ENCODE measurements at places on chromosomes 3 and 15. TPM values are rescaled to one million over a fixed set of nuclear protein-coding genes. Genes with fewer than 3 reads are reported as not detected.

DNA sequence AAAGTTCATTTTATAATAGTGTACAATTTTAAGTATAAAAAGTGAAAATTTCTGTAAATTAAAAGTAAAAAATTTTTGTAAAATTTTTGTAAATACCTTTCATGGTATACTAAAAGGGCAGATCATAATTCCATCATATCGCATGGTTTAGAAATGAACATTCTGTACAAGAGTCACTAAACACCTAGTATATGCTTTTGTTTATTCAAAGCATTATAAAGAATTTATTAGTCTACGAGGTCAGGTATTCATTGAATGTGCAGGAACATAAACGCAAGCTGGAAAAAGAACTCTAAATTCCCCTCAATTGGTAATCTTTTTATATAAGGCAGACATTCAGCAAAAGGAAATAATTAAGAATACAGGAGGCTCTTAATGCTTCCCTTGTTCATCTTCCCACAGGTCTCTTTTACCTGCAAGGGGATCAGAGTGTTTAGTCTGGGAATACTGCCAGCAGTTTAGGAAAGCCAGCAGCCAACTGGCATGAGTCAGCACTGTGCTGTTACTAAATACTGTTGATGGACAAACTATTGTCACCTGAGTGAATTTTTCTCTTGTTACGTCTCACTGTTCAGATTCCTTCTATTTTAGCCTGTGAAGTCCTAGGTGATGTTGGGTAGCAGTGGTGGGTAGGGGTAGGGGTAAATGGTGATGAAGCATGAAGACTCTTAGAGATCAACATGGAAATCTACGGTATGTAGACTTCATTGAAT lies 70.1 kb downstream of the UQCC5 start:
- H3K36me3 ChIP-seq = peaks cover 15% of the 10 kb centered on the region
- H3K27me3 ChIP-seq = no peaks in the 10 kb centered on the region
- no peak overlapping the region for H3K27ac ChIP-seq
- no peak for DNase-seq
- H3K4me3 ChIP-seq = no peak overlapping the region

DNA sequence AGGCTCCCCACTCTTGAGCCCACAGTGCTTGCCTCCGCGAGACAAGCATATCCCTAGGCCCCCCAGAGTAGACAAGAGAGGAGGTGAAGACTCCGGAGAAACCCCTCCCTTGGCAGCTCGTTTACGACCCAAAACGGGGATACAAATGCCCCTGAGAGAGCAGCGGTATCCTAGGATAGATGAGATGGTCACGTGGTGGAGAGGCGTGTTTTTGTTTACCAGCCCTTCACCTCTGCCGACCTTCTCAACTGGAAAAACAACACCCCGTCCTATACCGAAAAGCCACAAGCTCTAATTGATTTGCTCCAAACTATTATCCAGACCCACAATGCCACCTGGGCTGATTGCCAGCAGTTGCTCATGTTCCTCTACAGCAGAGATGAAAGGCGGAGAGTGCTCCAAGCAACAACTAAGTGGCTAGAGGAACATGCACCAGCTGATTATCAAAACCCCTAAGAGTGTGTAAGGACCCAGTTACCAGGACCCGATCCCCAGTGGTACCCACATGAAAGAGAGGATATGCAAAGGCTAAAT lies 99.5 kb upstream of the OSBPL11 start:
- no peak overlapping the region for H3K27ac ChIP-seq
- H3K4me3 ChIP-seq = no peak overlapping the region

DNA sequence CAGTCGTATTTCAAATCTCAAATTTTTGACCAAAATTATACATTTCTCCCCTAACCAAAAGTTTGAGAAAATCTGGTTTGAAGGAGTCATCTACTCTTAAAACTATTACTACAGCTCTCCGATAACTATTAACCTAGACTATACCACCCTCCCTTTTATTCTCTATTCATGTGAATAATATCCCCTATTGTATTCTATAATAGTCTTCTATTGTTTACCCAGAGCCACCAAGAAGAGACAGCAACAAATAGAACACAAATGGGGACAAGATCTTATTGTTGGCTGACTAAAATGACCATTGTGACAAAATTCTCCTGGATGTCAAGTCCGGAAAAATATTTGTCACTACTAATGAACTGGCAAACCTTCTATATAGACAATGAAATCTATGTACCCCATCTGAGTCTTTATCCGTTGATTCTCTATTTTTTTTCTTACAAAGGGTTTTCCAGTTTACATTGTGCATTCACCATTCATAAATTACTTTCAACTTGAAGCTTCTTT lies 618.0 kb downstream of the CADM2 start:
- no peaks in the 10 kb centered on the region for H3K4me1 ChIP-seq
- no peaks in the 10 kb centered on the region for H3K36me3 ChIP-seq
- no peaks in the 10 kb centered on the region for H3K27me3 ChIP-seq
- H3K4me3 ChIP-seq = no peak overlapping the region
- no peak for DNase-seq

DNA sequence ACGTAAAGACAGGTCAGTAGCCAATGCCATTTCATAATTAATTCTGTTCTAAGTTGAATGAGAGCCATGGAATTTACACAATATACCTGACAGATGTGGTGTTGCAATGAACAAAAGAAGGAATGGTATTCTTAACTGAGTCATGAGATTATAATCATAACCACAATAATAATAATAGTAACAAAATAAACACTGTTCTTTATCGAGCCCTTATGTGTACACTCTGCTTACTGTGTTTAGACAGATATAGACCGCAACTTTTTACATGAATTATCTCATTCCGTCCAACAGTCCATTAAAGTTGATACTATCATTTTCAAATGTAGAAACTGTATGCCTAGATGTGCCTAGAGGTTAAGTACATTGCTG lies 28.2 kb upstream of the SCAANT1 start:
- no peak overlapping the region for H3K4me3 ChIP-seq
- H3K27me3 ChIP-seq = no peaks in the 10 kb centered on the region
- H3K27ac ChIP-seq = no peak overlapping the region
- H3K4me1 ChIP-seq = peaks cover 11% of the 10 kb centered on the region
- DNase-seq = no peak
- H3K36me3 ChIP-seq = peaks cover 2% of the 10 kb centered on the region

DNA sequence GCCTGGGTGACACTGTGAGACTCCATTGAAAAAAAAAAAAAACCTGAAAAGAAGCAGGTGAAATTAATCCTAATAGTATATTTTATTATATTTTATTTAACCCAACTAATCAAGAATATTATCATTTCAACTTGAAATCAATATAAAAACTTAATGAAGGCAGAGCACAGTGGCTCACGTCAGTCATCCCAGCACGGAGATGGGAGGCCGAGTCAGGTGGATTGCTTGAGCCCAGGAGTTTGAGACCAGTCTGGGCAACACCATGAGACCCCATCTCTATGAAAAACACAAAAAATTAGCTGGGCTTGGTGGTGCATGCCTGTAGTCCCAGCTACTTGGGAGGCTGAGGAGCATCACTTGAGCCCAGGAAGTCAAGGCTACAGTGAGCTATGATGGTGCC lies 33.3 kb upstream of the SLC41A3 start:
- no peaks in the 10 kb centered on the region for H3K36me3 ChIP-seq
- no peak overlapping the region for H3K4me3 ChIP-seq
- no peaks in the 10 kb centered on the region for H3K4me1 ChIP-seq
- no peaks in the 10 kb centered on the region for H3K27me3 ChIP-seq

GRCh38 chr3:71702131-71703024 lies 22.8 kb downstream of the EIF4E3 start:
- H3K27me3 ChIP-seq = no peaks in the 10 kb centered on the region
- no peaks in the 10 kb centered on the region for H3K36me3 ChIP-seq
- no peaks in the 10 kb centered on the region for H3K4me1 ChIP-seq

Gene MYH15
- total RNA-seq = 0.18 TPM

Gene CDHR4
- 27.0 TPM for total RNA-seq

Gene OSTN
- not detected for total RNA-seq
